Vagina (tissue), 2 donors: ENCODE measurements at places on chromosomes 12 and 14. TPM values are rescaled to one million over a fixed set of nuclear protein-coding genes. Genes with fewer than 3 reads are reported as not detected.

DNA sequence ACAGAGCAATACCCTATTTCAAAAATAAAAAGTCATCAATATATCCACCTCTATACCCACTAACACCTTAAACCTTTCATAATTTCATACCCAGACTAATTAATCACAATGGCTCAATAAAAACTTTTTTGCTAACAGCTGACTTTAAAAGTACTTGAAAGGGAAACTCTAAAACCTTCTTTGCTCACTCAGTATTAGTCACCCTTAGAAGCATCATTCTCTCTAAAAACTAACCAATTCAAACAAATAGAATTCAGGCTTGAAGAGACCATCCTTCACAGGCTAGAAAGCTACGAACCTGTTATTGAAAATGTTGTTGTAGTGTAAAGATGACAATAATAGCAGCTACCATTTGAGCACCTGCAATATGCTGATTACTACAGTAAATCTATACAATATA, 37.2 kb downstream of the HECTD1 start:
- no peak for DNase-seq

Gene SMIM41
- 1.5 TPM for total RNA-seq

GRCh38 chr14:52913271-52913670, 37.6 kb downstream of the FERMT2 start:
- DNase-seq: no peak

GRCh38 chr14:38078393-38078792, 129.3 kb upstream of the SSTR1 start:
- no peak for DNase-seq

- no peak for DNase-seq
Observed at GRCh38 chr12:15651371-15651770, 137.8 kb downstream of the EPS8 start.

GRCh38 chr12:480831-481816, 21.4 kb downstream of the B4GALNT3 start:
- peak; percentile 81 for DNase-seq

DNA sequence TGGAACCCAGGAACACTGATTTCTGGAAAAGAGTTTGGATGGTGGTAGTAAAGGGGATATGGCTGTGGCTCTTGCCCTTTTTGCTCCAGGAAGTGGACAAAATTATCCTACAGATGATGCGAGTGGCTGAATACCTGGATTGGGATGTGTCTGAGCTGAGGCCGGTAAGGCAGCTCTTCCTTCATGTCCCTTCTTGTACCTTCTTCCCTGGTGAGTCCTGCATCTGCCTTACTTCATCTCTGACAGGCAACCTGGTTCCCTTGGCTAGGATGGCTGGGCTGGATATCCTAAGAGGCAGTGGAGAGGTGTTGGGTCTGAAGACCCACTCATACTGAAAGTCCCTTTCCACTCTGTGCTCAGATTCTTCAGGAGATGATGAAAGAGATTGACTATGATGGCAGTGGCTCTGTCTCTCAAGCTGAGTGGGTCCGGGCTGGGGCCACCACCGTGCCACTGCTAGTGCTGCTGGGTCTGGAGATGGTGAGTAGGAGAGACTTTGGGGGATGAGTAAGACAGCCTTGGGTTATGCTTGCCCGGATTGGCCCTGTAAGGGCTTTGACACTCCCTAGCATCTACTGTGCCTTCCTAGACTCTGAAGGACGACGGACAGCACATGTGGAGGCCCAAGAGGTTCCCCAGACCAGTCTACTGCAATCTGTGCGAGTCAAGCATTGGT, 8.0 kb downstream of the DGKA start:
- DNase-seq: no peak

GRCh38 chr12:121190523-121191031, 19.4 kb upstream of the P2RX4 start:
- no peak for DNase-seq

Gene WSCD2
- total RNA-seq: 4.2 TPM

Gene KCNMB4
- 2.7 TPM for total RNA-seq

- peak; percentile 93 for DNase-seq
Observed at GRCh38 chr14:96274543-96274942, 18.5 kb downstream of the BDKRB1 start.

DNA sequence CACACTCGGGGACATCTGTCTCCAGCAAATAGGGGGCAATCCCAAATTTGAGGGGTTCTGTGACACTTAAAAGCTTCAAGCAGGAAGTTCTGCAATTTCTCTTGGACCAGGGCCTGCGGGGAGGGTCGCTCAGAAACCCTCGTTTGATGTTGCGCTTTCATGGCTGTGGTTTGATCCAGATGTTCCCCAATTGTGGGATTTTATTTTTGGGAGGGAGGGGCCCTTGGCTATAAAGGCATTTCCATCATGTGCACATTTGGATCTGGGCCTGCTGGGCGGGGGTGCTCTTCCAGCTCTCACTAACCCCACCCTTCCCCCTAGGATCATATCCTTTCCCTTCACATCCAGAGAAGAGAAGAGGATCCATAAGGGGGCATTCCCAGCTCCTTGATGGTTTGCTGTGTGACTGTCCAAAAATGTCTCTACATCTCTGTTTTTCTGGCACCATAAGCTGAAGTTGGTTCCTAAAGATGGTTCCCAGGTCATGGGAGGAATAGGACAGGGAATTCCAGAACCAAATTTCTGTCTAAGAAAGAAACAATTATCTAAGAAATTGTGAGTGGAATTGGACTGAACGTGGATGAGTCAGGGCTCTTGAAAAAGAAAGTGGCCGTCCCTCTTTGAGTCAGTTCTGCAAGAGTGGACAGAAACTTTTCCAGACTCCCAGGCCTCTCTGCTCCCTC, 47.2 kb downstream of the SMUG1 start:
- no peak for DNase-seq

Gene ANO4
- total RNA-seq: 0.74 TPM

GRCh38 chr12:111677186-111677585, 8.6 kb downstream of the BRAP start:
- DNase-seq: no peak

DNA sequence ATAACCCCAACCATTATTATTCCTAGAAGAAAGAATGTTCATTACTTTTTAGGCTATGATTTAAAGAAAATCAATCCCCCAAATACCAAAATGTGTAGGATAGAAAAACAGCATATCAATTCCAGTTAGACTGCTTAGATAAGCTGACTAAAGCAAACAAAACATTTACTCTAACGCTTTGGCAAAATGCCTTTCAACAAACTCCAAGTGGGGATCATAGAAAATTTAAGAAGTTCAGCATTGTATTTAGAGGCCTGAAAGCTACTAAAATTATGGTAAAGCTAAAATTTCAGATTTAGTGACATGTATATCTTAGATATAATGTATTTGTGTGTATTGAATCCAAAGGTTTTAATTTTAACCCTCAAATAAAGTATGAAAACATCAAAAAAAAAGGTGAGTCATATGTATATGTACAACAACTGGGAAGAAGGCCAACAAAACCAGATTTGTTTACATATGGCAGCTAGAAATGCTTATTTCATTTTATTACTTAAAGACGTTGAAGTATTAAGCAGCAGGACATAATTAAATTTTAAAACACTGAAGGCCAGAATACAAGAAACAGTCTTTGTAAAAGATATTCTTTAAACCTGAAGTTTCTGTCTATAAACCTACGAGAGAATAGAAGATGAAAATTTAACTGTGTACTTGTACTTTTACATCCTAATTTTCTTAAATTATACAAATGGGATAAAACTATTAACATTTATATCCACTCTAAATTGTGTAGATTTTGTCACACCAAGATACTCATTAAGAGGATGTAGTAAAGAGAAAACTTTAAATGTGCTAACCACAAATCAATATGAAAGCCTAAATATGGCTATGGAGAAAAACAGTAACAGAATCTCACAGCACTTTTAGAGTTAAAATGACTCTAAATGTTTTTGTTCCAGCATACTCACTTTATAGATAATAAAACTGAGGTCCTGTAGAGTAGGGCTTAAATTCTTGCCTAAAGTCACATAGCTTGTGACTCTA, 71.4 kb downstream of the SLC41A2 start:
- DNase-seq: no peak

Gene HOXC10
- total RNA-seq: not detected

GRCh38 chr12:33438851-33439586, 600 bp downstream of the SYT10 start:
- no peak for DNase-seq
